ENCODE measurements at places on chromosomes 12 and 14.
A peak's percentile ranks its signal among the peaks of the same experiment; 100 is the strongest.

DNA sequence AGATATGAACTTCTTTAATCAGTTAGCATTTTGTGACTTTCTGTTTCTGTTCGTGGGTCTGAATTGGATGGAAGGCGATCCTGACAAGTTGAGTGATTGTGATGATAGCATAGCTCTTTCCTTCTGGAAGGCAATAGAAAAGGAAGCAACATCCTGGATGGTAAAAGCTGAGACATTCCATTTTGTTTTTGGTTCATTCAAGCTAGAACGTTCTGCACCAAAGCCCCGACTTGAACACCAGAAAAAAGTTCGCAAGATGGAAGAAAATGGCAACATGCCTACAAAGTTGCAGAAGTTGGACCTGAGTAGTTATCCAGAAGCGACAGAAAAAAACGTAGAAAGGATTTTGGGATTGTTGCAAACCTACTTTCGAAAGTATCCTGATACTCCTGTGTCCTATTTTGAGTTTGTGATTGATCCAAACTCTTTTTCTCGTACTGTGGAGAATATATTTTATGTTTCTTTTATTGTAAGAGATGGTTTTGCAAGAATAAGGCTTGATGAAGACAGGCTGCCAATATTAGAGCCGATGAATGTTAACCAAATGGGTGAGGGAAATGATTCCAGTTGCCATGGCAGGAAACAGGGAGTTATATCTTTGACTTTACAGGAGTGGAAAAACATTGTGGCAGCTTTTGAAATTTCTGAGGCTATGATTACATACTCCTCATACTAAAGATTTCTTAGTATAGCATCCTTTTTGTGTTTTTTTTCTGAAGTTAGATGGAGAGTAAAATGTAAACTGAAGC is 896 bp downstream of the EID3 start:
- no peak for DNase-seq

GRCh38 chr12:34372003-34372402 is 349.7 kb downstream of the ALG10 start:
- no peak for DNase-seq

- no peak for DNase-seq
Observed at GRCh38 chr12:56197921-56198635, 8.8 kb upstream of the SMARCC2 start.

DNA sequence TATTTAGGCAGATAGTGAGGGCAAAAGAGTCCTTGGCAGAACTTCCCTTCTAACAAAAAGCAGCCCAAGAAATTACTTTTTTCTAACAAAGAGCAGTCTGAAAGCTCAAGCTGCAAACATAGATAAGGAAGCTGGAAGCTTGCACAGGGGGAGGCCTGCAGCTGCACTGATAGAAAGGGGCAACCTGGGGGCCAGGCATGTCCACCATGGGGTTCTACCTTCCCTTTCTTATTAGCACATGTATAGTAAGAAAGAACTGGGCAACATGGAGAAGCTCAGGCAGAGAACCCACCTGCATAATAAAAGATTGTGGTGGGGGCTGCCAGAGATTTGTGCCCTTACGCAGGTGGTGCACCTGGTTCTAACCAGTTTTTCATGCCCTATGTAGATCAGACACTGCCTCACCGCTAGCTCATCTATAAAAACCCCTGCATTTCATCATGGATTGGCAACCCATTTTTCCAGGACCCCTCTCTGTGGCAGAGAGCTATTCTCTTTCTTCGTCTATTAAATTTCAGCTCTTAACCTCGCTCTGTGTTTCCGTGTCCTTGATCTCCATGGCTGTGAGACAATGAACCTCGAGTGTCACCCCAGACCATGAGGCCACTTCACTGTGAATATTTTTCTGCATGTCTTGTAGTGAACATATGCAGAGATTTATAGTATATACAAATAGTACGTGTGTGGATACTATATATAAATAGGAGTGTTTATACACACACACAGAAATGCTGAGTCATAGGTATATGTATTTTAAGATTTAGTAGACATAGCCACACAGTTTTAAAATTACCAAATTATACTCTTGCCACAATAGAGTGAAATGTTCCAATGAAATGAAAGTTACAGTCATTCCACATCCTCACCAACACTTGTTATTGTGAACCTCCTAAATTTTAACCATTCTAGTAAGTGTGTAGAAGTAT is 53.0 kb downstream of the PEX5 start:
- no peak for DNase-seq

GRCh38 chr12:96078231-96079135 is 43.1 kb upstream of the LTA4H start:
- no peak for DNase-seq

DNA sequence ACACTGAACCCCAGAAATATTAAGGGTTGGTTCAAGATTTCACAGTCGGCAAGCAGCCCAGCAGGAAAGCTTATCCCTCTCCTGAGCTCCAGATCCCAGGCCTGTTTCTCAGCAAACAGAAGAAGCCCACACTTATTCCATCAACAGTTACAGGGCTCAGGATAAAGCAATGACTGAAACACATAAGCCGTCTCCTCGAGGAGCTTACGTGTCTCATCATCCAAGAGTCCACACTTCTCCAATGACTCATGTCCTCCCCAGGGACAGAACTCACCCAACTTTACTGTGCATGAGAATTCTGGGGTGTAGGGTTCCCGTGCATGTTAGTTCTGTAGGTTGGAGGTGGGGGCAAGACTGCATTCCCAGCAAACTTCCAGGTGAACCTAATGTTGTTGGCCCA is 31.2 kb downstream of the GSC start:
- no peak for DNase-seq

- DNase-seq: no peak
Observed at GRCh38 chr12:28253161-28253641, 62.9 kb downstream of the CCDC91 start.

DNA sequence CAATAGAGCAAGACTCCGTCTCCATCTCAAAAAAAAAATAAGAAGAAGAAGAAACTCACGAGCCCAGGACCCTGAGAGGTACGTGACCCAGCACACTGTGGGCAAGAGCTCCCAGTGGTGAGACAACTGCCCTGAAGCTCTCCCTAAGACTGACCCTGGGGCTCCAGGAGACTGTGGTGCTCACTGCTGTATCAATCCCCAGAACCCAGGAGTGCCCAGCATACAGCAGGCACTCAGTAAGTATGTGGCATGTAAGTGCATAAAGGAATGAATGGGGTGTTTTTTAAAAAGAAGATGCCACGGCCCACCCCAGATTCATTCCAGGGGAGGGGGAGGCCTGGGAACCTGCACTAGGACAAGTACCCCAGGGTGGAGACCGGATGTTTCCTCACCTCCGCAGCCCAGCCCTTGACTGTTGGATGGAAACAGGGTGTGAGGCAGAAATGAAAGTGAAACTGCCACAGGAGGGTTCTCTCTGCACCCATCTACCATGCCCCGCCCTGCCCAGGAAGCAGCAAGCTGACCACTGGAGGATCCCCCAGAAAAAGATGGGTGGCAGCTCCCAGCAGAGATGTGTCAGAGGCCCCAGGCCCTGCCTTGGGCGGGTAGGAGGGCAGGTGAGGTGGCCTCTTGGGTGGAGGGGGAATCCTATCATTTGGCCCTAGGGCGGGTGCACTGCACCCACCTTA is 12.2 kb downstream of the ITPK1 start:
- peak; percentile 73 for DNase-seq

GRCh38 chr12:2290516-2291065 is 237.8 kb downstream of the CACNA1C start:
- DNase-seq: no peak

- DNase-seq: peak; percentile 43
Observed at GRCh38 chr14:95664546-95664945, 21.7 kb upstream of the TCL1B start.

DNA sequence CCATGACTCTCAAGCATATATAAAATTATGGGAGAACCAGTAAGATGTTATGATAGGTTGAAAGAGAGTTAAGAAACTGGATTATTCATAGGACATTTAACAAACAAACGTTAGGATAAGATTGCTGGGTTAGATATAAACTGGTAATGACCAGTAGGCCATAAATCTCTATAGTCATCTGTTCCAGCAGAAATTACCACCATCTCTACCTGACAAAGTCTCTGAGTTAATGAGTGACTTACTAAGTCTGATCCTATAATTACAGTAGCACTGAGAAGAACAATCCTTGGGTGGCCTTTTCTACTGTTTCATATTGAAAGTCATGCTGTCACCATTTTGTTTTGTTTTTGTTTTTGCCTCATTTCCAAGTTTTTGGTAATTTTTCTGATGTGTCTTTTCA is 136.9 kb upstream of the CNOT2 start:
- no peak for DNase-seq

DNA sequence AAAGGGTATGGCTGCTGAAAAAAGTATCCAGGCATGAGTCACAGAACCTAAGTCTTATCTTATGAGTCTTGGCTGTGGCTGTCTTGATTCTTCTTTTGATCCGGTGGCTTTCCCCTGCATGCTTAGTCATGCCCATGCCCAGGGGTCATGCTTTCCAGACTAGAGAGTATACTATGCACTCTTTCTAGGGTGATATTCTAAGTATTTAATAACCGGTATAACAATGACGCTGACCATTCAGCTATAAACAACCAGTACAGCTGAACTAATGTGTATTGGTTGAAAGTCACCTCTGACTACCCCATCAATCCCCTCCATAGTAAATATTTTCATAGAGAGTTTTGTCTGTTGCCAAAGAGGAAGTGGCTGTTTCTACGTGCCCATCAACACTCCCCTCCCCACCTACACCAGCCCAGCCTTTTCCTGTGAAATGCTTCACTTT is 34.7 kb upstream of the NRXN3 start:
- no peak for DNase-seq

- DNase-seq: no peak
Observed at GRCh38 chr12:111353603-111354295, 15.1 kb downstream of the PHETA1 start.

DNA sequence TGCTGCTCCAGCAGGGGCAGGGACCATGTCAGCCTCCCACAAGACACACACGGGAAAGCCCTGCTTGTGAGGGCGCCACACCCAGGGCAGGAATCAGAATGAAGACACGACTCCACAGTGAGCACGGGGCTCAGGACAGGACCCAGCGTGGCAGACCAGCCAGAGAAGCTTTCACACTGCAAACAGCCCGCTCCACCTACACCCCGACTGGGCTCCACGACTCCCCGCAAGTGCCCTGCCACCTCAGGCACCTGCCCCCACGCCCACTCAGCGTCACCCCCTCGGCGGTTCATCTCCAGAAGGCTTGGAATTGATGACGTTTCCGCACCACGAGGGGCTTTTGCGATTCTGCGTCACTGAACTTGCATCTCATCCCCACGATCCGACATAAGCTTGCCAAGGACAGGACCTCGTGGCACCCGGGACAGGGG is 91.1 kb downstream of the FBXL14 start:
- no peak for DNase-seq

DNA sequence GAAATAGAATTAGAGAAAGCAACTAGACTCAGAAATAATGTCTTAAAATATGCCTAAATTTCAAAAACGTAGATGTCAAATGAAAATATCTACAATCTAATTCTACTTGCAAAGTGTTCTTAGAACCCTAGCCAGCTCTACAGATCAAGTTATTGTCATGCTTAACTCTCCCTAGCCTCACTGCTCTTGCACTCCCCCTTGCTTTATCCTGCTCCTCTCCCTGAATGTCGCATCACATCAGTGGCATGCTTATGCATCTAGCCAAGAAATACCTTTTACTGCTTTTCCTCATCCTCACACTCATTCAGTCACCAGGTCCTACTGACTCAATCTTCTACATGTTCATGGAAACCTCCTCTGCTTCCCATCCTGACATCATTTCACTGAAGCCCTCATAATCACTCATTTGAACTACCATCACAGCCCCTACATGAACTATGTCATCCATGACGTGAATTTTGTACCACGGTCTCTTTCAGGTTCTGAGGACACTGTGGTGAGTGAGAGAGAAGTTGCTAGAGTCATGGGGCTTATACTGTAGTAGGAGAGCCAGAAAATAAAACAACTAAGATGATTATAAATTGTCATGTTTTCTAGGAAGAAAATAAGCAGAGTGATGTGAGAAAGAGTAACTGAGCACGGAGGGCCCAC is 22.6 kb upstream of the CRACR2A start:
- no peak for DNase-seq

GRCh38 chr12:125690841-125691240 is 625.6 kb downstream of the AACS start:
- no peak for DNase-seq

DNA sequence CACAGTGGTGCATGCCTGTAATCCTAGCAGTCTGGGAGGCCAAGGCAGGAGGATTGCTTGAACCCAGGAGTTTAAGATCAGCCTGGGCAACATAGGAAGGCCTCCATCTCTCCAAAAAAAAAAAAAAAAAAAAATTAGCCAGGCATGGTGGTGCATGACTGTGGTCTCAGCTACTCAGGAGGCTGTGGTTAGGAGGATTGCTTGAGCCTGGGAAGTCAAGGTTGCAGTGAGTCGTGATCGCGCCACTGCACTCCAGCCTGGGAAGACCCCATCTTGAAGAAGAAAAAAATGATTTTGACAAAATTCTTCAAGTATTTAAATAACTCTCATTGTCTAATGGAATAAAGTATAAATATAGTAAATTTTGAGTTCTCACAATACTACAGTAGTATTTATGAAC is 219.2 kb upstream of the SSTR1 start:
- DNase-seq: no peak

DNA sequence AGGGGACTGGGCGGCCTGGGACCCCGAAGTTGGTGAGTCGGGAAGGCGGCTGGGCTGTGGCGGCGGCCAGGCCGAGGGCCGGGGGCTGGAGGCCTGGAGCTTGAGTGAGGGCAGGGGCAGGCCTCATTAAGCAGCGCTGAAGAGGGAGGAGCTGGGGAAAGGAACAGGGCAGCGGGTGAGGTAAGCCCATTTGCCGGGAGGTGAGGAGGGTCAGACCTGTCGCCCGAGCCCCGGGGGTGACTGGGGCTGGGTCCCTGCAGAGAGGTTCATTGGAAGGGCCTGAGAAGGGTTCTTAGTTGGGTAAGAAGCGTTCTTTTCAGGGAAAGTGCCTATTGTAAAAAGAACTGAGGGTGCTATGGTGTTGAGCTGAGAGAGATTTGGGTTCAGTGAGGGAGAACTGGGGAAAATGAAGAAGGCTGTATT is 441 bp downstream of the RAB5B start:
- no peak for DNase-seq
